Epithelial cell of esophagus (primary cell): ENCODE measurements at places on chromosomes 7 and 10.

DNA sequence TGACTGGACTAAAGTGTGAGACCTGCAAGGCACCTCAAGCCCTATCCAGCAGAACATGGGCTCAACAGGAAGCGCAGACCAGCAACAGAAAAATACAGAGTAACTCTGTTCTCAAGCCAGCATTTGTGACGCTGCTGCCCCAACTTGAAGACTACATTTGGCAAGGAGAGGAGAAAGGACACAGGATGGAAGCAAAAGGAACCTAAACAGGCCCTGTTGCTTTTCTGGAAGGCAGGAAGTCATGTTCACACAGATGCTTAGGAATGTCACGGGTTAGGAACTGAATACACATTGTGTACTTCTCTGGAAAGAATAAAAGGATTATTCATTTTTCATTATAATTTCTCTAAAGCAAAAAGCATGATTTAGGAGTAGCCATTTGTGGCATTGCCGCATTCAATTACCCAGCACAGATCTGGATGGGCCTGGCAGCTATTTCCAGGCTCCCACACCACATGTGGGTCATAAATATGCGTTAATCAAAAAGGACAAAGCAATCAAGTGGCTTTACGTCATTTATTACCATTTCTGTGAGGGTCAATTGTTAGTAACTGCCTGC, 19.8 kb upstream of the TOMM7 start:
- no peak for DNase-seq

GRCh38 chr7:23520582-23520981, 11.2 kb downstream of the TRA2A start:
- DNase-seq: no peak

DNA sequence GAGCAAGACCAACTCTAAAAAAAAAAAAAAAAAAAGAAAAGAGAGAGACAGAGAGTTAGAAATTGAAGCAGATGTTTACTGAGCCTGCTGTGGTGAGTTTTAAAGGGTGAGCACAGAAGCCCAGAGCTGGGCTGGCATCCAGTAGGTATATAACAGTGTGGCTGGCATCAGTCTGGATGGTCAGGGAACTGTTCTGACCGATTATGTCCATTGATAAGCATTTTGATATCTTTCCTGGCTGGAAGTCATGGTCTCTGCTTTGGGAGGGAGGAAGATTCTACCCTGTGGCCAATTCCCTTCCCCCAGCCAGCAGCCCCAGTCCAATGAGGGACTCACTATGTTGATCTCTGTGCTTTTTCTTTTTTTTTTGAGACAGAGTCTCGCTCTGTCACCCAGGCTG, 65.2 kb upstream of the PODXL start:
- DNase-seq: no peak

GRCh38 chr10:43292755-43293676, 26.2 kb upstream of the RASGEF1A start:
- peak; percentile 58 for DNase-seq

GRCh38 chr7:152541892-152542291, 106.1 kb upstream of the KMT2C start:
- no peak for DNase-seq

- no peak for DNase-seq
Observed at GRCh38 chr10:33224251-33224965, 110.1 kb downstream of the NRP1 start.

DNA sequence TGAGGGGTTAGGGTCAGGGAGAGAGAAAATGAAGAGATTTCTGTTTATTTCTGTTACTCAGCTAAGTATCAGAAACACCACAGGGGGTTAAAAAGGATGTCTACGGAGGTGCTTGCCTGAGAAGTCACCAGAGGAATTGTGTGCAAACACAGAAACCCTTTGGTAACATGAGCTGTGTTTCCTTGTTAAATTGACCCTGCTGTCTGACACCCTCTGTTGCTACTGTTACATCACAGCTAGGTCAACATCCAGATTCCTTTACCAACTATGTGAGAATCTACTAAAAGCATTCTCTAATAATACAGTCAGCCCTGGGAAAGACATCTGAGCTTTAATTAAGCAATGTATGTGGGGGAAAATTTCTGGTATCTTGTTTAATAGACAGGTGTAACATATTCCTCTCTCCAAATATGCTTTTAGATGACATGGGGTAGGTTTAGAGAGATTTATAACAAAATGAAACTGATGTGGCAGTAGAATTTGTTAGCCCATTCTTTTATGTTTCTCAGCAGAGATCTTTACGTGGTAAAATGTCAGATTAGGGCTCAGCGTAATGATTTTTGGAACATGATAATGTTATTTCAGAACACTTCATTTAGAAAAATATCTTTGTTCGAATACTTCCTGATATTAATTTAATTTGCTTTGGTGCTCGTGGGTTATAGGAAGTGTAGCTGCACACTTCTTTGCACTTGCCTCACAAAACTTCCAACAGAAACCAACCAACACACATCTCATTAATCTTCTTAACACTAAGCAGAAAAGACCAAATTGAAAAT, 168.0 kb upstream of the AHR start:
- DNase-seq: peak; percentile 63

DNA sequence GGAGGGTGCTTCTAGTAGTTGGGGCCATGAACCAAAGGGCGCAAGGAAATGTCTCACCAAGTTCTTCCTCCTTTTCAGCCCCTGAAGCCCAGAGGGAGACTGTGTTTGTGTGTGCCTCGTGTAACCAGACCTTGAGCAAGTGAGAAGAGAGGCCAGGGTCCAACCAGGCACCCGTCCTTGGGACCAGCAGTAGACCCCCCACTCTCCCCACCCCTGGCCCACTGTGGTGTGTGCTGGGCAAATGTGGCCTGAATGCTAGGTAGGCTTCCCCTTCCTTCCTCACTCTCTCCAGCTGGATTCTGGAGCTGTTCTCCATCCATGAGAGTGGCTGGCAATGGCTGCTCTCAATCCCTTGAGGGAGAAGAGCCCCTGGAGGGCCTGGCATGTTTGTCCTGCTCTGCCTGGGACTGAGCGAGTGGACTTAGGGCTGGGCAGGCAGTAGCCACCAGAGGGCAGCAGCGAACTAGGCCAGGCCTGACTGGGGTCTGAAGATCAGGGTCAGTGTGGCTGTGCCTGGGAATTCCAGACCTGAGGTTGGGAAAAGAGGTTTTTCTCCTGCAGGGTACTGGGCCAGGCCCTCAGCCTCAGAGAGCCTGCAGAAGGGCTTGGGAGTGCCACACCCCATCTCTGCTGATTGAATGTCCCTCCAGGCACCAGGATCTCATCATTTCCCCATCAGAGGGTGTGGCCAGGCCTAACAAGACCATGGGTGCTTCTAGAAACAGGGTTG, 12.5 kb downstream of the SFRP5 start:
- peak; percentile 59 for DNase-seq

DNA sequence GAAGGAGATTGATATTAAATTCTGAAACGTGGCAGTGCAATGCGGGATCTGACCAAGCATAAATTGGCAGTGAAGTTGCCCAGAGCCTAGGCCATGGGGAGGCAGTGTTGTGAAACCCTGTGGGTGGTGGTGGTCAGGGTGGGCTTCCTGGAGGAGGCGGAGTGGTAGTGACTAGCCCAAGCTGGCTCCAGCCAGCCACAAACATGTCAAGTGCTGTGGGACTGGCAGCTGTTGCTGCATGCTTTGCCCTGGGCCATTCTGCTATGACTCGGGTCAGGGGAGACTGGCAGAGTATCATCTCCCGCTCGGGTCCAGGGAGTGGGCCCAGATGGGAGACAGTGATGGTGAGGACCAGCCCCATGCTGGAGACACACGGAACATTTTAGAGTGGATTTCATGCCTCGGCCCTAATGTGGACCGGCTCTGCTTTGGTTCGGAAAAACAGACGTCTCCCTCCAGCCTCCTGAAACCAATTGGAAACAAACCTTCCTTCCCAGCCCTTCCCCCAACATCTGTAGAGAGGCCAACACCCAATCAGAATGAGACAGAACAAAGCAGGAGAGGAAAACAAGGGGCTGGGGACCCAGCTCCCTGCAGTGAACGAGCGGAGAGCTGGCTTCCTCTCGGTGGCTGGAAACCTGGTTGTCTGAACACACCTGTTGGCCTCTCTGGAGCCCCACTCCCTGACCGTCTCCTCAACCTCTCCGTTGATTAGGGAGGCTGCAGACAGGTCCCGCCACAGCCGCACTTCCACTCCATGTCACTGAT, 58.2 kb downstream of the TMEM270 start:
- DNase-seq: no peak

DNA sequence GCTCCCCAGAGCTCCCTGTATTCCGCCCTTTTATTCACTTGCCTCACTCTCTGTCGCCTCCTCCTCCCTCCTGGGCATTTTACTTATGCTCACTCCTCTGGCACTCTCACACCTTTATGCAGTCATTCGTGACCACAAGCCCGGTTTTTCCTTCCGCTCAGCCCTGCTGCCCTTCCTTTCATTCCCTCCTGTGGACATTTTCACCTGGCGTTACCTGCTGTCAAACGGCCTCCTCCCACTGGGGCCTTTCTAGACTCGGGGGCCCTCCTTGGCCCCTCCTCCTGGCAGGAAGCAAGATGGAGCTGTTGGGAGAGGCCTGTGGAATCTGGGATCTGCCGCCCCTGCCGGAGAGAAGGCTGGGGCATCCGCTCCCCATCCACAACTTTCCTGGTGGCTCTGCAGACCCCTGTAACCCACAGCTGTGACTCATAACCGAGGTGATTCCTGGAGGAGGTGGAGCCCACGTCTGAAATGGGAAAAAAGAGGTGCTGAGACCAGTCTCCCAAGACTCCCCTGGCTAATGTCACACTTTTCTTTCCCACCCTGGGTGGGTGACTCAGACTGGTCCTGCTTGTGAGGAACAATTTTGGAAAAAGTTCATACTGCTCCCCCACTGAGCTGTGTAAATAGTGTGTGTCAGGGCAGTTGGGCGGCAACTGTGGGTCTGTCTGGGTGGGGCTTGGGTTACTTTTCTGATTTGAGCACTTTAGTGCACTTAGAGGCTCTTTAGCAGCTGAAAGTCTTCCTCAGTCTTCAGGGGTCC, 1.2 kb downstream of the VCL start:
- DNase-seq: peak; percentile 74

DNA sequence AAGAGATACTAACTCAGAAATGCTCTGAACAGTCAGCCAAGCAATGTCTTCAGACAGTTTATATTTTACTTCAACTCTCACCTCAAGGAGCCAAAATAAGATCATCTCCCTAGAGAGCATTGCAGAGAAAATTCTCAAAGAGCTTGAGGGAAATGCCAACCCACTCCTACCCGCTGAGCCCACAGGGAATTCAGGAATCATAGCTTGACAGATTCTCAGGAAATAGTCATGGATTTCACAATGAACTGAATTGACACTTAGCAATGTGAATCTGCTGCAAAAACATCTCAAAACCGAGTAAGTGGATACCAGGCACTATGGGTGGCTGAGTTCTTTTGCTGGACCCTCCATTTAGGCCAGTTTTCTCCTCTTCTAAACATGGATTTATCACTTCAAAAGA, 9.8 kb upstream of the PLAC9 start:
- no peak for DNase-seq

GRCh38 chr7:77425101-77426051, 9.2 kb upstream of the GSAP start:
- DNase-seq: peak; percentile 73

- peak; percentile 85 for DNase-seq
Observed at GRCh38 chr7:128727239-128727638, 11.9 kb upstream of the CALU start.

GRCh38 chr10:8502573-8502972, 448.1 kb downstream of the GATA3 start:
- DNase-seq: no peak

DNA sequence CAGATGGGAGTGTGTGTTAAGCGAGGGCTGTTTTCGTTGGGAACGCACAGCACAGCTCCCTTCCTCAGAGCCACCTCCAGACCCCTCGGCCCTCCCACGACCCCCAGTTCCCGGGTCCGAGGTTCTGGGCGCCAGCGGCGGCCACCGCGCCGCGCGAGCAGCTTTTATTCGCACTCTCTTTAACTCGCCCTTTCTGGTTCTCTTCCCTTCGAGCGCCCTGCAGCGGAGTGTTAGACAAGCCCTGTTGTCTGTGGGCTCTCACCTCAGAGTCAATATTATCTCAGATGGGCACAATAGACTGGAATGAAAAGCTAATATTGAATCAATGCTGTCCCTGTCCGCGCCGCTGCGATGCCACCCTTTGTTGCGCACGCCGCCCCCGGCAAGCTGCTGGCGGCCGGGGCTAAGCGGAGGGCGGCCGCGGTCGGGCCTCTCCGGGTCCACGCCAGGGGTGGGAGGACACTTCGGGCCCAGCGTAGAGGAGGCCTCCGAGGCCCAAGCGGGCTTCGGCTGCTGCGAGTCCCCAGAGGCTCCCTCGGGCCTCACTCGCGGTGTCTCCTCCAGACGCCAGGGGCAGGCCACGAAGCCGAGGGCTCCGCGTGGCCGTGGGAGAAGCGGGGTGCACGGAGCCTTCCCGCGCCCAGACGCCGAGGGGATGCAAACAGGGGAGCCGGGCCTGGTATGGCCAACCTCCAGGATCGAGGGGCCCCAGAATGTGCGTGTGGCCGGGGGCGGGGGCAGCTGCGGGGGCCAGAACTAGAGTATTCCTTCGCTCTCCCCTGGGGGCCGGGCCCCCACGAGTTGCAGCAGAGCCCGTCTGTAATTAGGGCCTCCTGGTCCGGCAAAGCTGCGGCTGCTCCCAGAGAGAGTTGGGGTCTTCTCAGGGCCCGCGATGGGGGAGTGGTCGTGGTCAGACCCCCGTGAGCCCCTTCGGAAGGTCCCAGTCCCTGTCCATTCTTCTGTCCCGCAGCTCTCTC, 7.9 kb upstream of the EMX2 start:
- no peak for DNase-seq

DNA sequence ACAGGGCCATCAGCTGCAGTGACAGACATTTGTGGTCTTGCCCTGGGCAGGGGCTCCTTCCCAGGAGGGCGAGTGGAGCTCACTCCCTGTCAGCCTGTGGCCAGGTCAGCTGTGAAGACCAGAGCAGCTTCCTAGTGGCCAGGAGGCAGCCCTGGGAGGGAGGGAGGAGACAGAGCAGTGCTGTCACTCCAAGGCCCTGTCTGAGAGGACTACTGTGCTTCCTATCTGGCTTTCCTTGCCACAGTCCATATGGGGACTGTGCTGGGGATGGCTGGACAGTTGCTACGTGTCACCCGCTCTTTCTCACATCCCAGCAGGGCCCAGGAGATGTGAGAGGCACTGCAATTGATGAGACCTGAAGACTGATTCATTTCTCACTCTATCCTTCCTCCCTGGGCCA, 15.2 kb upstream of the ADCYAP1R1 start:
- DNase-seq: no peak

DNA sequence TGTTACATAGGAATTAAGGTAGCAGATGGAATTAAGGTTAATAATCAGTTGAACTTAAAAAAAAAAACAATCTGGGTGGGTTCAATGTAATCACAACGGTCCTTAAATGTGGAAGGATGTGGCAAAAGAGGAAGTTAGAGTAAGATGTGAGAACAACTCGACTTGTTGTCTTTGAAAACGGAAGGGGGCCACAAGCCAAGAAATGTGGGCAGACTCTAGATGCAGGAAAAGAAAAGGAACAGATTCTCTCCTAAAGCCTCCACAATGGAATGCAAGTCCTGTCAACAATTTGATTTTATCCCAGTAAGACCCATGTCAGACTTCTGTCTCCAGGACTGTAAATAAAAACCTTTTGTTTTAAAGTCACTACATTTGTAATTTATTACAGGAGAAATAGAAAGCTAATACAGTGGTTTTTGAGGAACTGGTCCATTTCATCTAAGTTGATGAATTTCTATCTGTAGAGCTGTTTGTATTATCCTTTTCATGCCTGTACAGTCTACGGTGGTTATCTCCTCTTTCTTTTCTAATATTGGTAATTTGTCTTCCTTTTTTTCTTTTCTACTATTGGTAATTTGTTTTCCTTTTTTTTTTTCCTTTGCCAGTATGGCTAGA, 8.6 kb downstream of the MCMBP start:
- no peak for DNase-seq
